ENCODE measurements at places on chromosomes 1 and 21. TPM values are rescaled to one million over a fixed set of nuclear protein-coding genes. Genes with fewer than 3 reads are reported as not detected.

EDARADD gene
- 17.8 TPM for total RNA-seq

BCAS2 gene
- total RNA-seq: 30.2 TPM

HOOK1 gene
- 9.6 TPM for total RNA-seq

RGS8 gene
- not detected for total RNA-seq

C1orf185 gene
- not detected for total RNA-seq

Measured in mammary epithelial cell (primary cell).